OCI-LY7 (cell line): ENCODE measurements at places on chromosomes 1 and 21.

DNA sequence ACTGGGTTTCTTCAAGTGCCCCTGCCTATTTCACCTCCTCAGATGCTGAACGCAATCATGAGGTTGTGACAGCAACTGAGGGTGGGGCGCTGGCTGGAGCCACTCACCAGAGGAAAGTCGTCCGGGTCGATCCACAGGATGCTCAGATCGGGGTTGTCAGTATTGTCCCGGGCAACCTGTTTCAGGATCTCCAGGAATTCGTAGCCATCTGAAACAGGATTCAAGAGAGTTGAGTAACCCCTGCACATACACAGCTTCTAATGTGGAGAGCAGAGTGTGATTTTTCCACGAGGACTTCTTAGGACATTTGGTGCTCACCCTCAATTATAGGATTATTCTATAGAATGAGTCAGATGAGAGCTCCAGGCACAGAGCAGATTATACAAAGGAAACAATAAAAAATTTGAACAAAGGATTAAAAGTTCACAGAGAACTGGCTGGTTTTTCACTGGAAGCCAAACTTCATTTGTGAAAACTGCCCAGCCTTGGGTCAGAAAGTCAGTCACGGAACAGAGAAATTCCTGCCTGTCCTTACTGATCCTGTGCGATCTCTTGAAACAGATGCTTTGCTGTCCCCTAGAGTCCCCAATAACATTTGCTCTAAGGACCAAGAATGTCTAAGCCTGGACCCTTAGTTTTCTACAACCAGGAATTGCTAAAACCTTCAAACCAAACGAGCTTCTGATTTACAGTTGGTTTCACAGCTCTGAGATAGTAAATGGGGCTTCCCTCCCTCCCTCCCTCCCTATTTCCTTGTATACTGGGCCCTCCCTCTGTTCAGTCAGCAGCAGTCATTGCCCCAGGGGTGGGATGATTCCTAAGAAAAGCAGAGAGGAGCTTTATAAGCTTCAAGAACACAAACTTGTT lies 63.2 kb downstream of the CASQ2 start:
- no peak for DNase-seq

GRCh38 chr1:240823357-240823756 lies 211.4 kb upstream of the GREM2 start:
- DNase-seq, result no peak

DNA sequence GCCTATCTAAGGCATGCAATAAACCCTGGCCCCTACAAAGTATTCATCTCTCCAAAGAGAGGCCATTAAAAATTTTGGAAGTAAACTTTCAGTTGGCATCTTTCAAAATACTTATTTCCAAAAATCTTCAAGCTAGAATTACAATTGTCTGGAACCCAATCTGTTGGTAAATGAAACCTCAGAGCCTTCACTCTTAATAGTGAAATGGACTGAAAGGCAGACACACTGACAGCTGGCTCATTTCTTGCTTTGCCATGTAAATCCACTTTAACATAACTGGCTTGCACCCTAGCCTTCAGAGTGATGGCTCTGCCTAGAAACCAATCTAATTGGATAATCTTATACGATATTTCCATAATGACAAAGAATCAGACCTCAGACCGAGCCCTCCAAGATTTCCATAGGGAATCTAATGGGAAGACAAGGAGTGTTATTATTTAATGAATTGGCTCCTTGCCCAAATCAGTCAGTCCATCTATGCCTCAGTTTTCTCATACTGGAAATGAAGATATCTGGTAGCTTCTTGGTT lies 9.2 kb upstream of the PALMD start:
- no peak for DNase-seq

DNA sequence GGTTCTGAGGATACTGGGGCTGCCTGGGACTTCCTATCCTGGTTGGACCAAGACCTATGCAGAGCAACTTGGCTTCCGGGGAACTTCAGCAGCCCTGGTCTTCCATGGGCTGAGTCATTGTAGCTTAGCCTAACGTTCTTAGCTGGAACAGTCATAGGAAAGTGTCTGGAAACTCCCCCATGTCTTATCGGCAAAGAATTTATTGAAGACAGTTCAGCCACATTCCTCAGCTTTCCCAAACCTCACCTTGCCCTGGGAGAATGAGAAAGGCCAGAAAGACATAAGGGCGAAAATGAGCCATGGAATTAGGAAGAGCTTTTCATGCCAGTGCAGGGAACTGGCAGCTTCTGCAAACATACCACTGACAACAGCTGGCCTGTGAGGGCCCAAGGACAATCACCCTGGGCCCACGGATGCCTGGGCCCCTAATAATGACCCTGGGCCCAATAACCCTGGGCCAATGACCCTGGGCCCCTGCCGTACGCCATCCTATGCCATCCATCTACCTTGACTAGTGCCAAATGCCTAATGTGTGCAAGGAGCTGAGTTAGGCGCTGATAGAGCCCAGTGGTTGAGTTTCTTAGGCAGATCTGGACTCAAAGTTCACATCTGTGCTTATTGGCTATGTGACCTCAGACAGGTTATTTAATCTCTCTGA lies 114.4 kb upstream of the GADD45A start:
- no peak for DNase-seq

- DNase-seq, result no peak
These were observed 144.7 kb upstream of the TMPRSS15 start for GRCh38 chr21:18548249-18548648.

DNA sequence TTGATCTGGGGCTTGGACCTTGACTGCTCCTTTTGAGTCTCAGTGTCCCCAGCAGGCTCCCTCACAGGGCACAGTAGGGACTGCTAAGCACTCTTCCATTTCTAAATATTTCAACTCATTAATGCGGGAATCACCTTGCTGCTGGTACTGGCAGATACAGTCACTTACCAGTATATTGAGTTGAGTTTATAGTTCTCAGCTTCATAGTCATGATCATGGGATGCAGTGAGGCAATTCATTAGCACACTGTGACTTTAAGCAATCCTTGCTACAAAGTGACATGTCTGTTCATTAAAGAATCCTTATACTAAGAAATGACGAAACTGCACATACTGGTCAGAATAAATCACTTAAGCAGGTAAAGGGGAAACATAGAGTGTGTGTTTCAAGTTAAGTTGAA lies 240.8 kb downstream of the SPATA17 start:
- no peak for DNase-seq

GRCh38 chr21:32372755-32373154 lies 20.1 kb downstream of the URB1 start:
- DNase-seq, result no peak

DNA sequence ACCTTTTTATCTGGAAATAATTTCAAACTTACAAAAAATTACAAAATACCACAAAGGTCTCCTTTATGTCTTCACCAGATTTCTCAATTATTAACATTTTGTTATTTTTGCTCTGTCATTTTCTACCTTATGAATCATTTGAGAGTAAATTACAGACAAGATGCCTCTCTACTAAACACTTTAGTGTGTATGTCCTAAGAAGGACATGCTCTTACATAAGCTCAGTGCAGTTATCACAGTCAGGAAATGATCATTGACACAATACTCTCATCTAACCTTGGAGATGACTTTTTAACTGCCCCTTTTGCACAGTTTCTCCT lies 378.9 kb upstream of the RUNX1 start:
- no peak for DNase-seq

DNA sequence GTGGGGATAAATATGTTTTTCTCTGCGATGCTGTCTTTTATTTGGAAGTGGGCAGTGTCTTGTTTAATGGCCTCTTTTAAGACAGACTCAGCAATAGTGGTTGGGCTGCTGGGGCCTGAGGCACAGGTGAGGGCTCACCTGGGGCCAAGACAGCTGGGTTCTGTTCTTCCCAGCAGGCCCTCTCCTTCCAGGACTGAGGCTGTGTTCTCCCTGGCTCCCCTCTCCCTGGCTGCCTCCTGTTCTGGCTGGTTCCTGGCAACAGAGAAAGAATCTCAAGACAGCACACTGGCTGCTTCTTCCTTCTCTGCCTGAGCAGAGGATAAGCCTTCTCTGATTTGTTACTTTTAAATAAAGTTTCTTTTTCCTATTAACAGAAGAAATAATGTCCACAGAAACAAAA lies 7.4 kb upstream of the GRHL3 start:
- no peak for DNase-seq
